ENCODE measurements at places on chromosomes 11 and 22.

DNA sequence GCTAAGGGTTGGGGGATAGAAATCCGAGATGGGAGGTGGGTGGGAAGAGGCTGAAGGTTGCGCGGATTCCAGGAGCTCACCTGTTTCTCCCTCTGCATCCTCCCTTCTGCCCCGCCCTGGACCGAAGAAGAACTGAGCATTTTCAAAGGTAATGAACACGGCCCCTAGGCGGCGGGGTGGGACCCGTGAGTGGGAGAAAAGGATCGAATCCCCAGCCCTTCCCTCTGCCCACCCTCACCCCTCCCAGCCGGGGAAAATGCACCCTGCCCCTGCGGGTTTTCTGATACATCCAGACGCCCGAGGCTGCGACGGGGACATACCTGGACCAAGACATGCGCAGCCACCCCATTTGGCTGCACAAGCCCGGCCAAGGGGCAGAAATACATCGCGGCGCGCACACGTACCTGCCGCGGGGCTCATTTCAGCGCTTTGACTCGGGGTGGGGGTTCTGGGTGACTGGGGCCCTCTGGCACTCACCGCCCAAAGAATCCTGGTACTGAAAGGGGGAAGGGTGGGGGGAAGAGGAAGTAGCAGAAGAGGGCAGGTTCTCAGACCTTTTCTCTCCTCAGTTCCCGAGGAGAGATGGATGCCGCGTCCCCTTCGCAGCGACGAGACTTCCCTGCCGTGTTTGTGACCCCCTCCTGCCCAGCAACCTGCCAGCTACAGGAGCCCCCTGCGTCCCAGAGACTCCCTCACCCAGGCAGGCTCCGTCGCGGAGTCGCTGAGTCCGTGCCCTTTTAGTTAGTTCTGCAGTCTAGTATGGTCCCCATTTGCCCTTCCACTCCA lies 6.0 kb downstream of the VSIG2 start:
- DNase-seq: no peak

- no peak for DNase-seq
Measured at GRCh38 chr22:32725369-32725988, 76.0 kb upstream of the TIMP3 start.

- DNase-seq: peak; percentile 31
Measured at GRCh38 chr11:17063171-17064002, 14.1 kb downstream of the RPS13 start.

GRCh38 chr22:31983911-31984656 lies 39.7 kb downstream of the YWHAH start:
- DNase-seq: no peak

- no peak for DNase-seq
Measured at GRCh38 chr22:32708830-32709229, 92.7 kb upstream of the TIMP3 start.

GRCh38 chr22:17194213-17194612 lies 25.0 kb downstream of the ADA2 start:
- no peak for DNase-seq

- no peak for DNase-seq
Measured at GRCh38 chr22:32211011-32211410, 6.1 kb upstream of the RFPL2 start.

DNA sequence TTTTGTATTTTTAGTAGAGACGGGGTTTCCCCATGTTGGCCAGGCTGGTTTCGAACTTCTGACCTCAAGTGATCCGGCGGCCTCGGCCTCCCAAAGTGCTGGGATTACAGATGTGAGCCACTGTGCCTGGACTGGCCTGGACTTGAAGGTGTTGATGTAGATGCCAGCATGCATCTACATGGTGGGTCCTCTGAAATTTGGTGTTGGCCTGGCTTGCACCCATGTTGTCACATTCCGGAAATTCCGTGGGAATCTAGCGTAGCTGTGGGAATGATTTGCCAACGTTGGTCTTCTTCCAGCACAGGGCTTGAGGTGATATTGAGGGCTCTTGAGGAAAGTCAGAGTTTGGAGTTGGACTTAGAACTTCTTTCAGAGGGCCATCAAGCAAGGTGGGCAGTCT lies 6.5 kb downstream of the PACS1 start:
- no peak for DNase-seq

DNA sequence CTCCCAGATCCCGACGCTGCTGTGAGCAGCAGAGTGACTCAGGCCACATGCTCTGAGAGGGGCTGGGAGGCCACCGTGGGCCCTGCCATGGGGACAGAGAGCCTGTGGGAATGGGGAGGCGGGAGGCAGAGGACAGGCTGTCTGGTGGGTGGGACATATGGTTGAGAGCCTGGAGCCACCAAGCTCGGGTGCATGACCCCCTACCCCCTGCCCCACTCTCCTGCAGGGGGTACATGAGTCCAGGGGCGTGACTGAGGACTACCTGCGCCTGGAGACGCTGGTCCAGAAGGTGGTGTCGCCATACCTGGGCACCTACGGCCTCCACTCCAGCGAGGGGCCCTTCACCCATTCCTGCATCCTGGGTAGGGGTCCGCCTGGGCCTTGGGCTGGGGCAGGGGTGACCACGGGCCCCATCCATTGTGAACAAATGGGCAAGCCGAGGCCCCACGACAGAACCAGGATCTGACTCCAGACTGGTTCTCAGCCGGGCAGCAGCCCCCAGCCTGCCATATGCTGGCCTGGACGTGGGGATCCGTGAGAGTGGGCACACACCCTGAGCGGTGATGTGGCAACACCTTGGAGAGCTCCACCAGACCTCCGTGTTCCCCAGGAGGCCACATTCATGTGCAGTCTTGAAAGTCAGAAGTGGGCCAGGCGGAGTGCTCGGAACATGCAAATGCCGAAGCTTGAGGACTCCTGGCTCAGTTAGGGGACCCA lies 17.4 kb upstream of the ARHGAP8 start:
- DNase-seq: no peak

GRCh38 chr11:16780146-16780545 lies 41.7 kb downstream of the C11orf58 start:
- DNase-seq: no peak

- DNase-seq: no peak
Measured at GRCh38 chr11:86047275-86047991, 21.5 kb downstream of the PICALM start.

DNA sequence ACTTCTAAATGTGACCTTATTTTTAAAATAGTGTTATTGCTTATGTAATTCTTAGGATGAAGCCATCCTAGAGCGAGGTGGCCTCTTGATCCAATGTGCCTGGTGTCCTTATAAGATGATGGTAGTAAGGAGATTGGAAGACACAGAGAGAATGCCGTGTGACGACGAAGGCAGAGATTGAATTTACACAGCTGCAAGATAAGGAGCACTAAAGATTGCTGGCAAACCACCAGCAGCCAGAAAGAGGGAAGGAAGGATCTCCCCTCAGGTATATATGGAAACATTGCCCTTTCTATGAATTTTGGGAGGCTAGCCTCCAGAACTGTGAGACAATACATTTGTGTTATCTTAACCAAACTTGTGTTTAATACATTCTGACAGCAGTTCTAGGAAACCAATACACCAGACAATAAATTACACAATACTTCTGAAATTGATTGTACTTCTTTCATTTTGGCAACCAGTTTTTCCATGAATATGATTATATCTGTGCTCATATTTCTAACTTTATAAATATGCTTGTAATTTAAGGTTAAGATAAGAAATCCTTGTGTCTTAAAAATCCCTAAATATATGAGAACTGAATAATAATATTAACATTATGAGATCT lies 86.3 kb upstream of the VPREB1 start:
- DNase-seq: no peak

GRCh38 chr22:25869771-25870170 lies 127.8 kb downstream of the MYO18B start:
- no peak for DNase-seq

DNA sequence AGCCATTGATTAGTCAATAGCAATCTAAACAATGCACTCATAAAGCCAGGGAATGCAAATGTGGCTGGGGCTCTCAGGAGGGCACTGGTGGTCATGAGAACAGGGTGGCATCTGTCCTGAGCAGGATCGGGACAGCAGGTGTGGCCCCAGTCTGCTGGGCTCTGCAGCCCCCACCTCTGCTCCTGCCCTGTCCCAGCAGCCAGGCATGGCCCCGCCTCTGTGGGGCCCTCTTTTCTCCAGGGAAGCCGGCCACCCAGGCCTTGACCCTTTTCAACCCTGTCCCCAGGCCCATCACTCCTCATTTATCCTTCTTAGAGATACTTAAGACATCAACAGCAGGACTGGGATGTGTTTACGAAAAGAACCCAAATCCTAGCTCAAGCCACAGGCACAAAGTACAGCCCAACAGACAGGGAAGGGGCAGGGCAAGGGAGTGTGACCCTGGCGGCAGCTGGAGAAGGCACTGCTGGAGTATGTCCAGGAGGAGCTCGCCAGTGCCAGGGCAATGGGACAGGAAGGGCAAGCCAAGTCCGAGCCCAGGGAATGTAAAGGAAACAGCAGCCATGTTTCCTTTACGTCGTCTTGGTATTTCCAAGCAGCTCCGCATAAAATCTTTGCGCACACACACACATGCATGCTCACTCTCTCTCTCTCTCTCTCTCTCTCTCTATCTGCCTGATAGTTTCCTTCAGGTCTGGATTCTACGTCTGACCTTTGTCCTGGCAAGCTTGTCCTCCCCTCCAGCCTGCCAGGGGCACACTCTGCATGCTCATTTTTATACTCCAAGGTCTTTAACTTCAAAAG lies 59.9 kb downstream of the DGCR2 start:
- DNase-seq: no peak

GRCh38 chr11:6638429-6638828 lies 17.2 kb downstream of the DCHS1 start:
- no peak for DNase-seq

- DNase-seq: no peak
Measured at GRCh38 chr11:104799251-104799650, 99.0 kb downstream of the CASP12 start.

Measured in RCC 7860 (cell line).